ENCODE measurements at places on chromosomes 5 and 9. TPM values are rescaled to one million over a fixed set of nuclear protein-coding genes. Genes with fewer than 3 reads are reported as not detected.

The ARHGAP26 gene
- 60.1 TPM for total RNA-seq

DNA sequence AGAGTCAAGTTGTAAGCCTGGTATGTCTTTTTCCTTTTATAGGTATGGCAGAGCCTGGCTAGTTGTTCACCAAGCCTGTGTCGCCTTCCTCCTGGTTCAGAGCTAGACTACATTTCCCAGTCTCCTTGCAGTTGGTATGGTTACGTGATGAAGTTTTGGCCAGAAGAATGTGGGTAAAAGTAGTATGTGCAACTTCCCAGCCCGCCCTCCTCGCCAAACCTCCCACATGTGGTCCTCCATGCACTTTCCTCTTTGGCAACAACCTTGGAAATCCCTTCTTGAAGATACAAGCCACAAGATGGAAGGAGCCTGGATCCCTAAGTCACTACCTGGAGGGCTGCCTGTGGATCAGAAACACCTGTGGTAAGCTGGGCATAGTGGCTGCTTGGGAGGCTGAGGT is 36.0 kb upstream of the MSH3 start:
- no peaks in the 10 kb centered on the region for H3K27me3 ChIP-seq
- H3K36me3 ChIP-seq = no peaks in the 10 kb centered on the region
- no peak overlapping the region for H3K4me3 ChIP-seq
- no peak overlapping the region for H3K27ac ChIP-seq
- H3K4me1 ChIP-seq = no peaks in the 10 kb centered on the region
- no peak for DNase-seq

DNA sequence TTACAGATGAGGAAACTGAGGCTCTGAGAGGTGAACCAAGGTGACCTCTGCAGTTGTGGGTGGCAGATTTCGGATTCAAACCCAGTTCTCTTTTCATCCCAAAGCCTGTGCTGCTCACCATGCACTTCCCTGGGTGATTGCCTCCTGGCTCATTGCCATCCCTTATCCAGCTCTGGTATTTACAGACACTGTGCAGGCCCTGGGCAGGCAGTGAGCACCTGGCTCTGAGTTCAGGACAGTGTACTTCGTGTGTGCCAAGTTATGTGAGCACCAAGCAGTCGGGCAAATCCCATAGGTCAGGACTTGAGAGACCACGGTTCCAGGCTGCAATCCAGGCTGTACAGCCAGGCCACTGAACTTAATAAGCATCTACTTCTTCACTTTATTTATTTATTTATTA is 1.4 kb downstream of the LRSAM1 start:
- peaks cover 34% of the 10 kb centered on the region for H3K4me1 ChIP-seq
- H3K27me3 ChIP-seq = no peaks in the 10 kb centered on the region
- H3K27ac ChIP-seq = peak overlapping the region; percentile 88
- peak; percentile 61 for DNase-seq
- H3K36me3 ChIP-seq = no peaks in the 10 kb centered on the region
- H3K4me3 ChIP-seq = no peak overlapping the region

DNA sequence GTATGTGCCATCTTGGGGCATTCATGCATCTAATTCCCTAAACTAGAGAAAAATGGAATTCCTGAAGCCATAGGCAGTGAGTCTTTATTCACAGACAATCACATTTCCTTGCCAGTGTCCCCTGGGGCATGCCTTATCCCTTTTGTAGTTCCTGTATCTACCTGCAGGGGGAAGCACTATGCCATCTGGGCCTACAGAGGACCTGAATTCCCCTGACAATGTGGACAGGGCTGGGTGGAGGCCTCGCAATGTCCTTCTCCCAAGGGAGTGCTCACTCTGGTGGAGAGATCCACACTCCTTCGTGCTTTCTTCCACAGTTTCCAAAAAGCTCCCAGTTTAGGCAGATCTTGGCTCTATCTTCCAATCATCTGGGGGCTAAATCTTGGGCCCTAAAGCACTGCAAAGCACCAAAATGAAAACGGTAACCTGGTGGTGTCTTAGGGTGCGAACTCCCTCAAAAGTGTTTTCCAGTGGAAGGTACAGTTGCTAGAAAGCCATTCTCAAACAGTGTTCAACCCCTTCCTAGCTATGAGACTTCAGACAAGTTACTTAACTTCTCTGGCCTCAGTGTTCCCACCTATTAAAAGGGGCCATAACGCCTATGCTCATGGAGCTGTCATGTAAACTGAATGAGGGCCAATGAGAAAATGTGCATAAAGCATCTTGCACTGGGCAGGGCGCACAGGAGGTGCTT is 17.5 kb downstream of the WHRN start:
- DNase-seq = peak; percentile 60
- H3K27me3 ChIP-seq = no peaks in the 10 kb centered on the region
- H3K27ac ChIP-seq = no peak overlapping the region
- H3K4me3 ChIP-seq = no peak overlapping the region
- H3K4me1 ChIP-seq = no peaks in the 10 kb centered on the region
- H3K36me3 ChIP-seq = no peaks in the 10 kb centered on the region

- DNase-seq = no peak
- no peaks in the 10 kb centered on the region for H3K27me3 ChIP-seq
- H3K4me3 ChIP-seq = no peak overlapping the region
- H3K4me1 ChIP-seq = no peaks in the 10 kb centered on the region
- no peaks in the 10 kb centered on the region for H3K36me3 ChIP-seq
Measured at GRCh38 chr5:109703829-109704228, 14.1 kb downstream of the MAN2A1 start.
